ENCODE measurements at places on chromosomes 12 and 14. TPM values are rescaled to one million over a fixed set of nuclear protein-coding genes. Genes with fewer than 3 reads are reported as not detected.
A peak's percentile ranks its signal among the peaks of the same experiment; 100 is the strongest.

GRCh38 chr14:99323603-99324185 is 51.7 kb upstream of the BCL11B start:
- no peaks in the 10 kb centered on the region for H3K36me3 ChIP-seq
- H3K27me3 ChIP-seq, result no peaks in the 10 kb centered on the region
- DNase-seq, result no peak
- H3K4me1 ChIP-seq, result no peaks in the 10 kb centered on the region

- H3K36me3 ChIP-seq, result no peaks in the 10 kb centered on the region
- H3K27ac ChIP-seq, result peak overlapping the region; percentile 82
- peaks cover 7% of the 10 kb centered on the region for H3K4me1 ChIP-seq
- no peaks in the 10 kb centered on the region for H3K27me3 ChIP-seq
- peak overlapping the region; percentile 78 for H3K4me3 ChIP-seq
Observed at GRCh38 chr12:27524494-27524835, 459 bp downstream of the PPFIBP1 start.

DNA sequence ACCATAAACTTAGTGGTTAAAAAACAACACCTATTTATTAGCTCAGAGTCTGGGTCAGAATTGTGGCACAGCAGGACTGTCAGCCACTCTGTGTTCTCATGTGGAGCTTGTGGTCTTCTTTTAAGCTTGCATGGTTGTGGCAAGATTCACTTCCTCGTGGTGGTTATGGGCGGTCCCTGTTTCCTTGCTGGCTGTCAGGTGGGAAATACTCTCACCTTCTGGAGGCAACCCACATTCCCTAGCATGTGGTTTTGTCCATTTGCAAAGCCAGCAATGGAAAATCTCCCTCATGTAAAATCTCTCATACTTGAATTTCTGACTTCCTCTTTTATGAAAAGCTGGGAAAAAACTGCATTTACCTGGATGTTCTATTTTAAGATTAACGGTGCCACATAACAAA is 229.8 kb downstream of the ALX1 start:
- no peak overlapping the region for H3K27ac ChIP-seq
- no peak overlapping the region for H3K4me3 ChIP-seq
- H3K4me1 ChIP-seq, result no peaks in the 10 kb centered on the region
- H3K27me3 ChIP-seq, result no peaks in the 10 kb centered on the region
- no peak for DNase-seq

DNA sequence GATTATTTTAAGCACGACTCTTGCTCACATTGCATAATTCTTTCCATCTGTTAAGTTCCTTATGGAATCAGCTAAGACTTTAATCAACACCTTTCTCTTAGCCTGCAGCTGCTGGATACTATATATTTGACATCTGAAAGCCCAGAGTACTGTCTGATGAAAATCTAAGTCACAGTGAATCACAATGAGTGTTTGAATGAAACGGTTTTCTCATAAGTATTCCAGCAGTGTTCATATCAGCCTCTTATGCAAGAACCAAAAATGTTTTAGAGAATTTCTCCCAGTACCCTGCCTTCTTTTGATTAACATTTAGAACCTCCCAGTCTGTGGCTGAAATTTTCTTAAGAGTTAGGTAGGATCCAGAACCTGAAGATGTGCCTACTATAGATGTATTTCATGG is 55.6 kb downstream of the FRMD6 start:
- H3K36me3 ChIP-seq, result no peaks in the 10 kb centered on the region
- H3K4me3 ChIP-seq, result no peak overlapping the region
- H3K27me3 ChIP-seq, result no peaks in the 10 kb centered on the region
- no peak overlapping the region for H3K27ac ChIP-seq

- H3K4me3 ChIP-seq, result peak overlapping the region; percentile 37
- H3K27me3 ChIP-seq, result peaks cover 6% of the 10 kb centered on the region
- H3K36me3 ChIP-seq, result no peaks in the 10 kb centered on the region
- H3K4me1 ChIP-seq, result peaks cover 8% of the 10 kb centered on the region
- H3K27ac ChIP-seq, result peak overlapping the region; percentile 25
- DNase-seq, result no peak
Observed at GRCh38 chr12:6699989-6700645, 498 bp downstream of the PIANP start.

- no peak overlapping the region for H3K27ac ChIP-seq
- H3K4me1 ChIP-seq, result no peaks in the 10 kb centered on the region
- DNase-seq, result no peak
- no peaks in the 10 kb centered on the region for H3K36me3 ChIP-seq
- no peaks in the 10 kb centered on the region for H3K27me3 ChIP-seq
Observed at GRCh38 chr12:2501464-2502191, 293.1 kb upstream of the FKBP4 start.

DNA sequence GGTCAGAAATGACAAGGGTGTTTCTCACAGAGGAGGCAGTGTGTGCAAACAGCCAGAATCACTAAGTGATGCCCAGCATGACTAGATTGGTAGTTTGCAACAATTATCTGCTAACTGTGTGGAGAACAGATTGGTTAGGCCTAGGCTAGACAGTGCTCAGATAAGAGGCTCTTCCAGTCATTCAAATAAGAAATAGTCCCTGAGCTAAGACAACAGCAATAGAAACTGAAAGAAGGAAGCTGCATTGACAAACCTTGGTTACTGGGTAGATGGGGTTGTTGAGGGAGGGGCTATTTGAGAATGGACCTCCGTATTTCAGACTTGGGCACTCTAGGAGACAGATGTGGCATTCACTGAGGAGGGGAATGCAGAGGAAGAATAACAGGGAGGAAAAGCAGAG is 255.0 kb upstream of the NPAS3 start:
- H3K27ac ChIP-seq, result no peak overlapping the region
- H3K36me3 ChIP-seq, result no peaks in the 10 kb centered on the region
- DNase-seq, result no peak
- no peaks in the 10 kb centered on the region for H3K4me1 ChIP-seq

- H3K27me3 ChIP-seq, result no peaks in the 10 kb centered on the region
- H3K4me3 ChIP-seq, result no peak overlapping the region
- H3K36me3 ChIP-seq, result no peaks in the 10 kb centered on the region
- DNase-seq, result no peak
Observed at GRCh38 chr14:78863143-78863542, 693.0 kb downstream of the NRXN3 start.

DNA sequence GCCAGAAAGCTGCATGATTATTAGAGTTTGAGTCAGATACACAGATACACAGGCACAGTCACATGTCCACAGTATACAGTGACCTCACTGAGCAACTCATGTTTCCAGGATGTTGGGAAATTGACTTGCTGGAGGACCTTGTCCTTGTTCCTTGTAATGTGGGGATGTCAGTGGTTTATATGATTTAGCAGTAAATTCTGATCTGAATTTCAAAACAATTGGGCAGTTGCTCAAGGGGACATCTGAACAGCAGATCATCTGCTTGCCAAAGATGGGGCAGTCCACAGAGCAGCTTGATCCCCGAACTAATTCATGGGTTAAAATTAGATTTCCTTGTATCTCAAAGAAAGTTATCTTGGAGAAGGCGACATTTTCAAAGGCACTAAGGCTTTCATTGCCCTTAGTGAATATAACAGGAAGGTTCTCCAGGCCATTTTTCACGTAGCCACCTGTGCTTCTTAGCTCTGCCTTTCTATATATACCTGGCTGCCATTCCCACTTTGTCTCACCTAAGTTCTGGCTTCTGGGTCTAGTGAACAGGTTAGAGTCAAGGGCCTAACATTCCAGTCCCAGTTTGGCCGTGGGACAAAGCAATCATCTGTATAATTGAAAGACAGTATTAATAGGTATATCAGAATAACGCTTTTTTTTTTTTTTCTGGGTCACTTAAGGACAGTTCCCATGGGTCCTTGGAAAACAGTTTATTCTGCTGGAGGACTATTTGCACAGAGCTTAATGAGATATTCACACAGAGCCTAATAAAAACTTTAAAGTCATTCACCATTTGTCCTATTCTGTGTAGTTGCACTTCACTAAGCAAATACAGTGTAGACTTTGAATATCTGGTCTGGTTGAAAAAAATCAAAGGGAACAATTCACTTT is 64.9 kb upstream of the STRN3 start:
- H3K27ac ChIP-seq, result no peak overlapping the region
- no peaks in the 10 kb centered on the region for H3K36me3 ChIP-seq
- H3K4me1 ChIP-seq, result no peaks in the 10 kb centered on the region
- no peaks in the 10 kb centered on the region for H3K27me3 ChIP-seq

- H3K27me3 ChIP-seq, result no peaks in the 10 kb centered on the region
- DNase-seq, result no peak
- H3K4me3 ChIP-seq, result no peak overlapping the region
- peaks cover 3% of the 10 kb centered on the region for H3K36me3 ChIP-seq
- H3K4me1 ChIP-seq, result peaks cover 4% of the 10 kb centered on the region
- H3K27ac ChIP-seq, result no peak overlapping the region
Observed at GRCh38 chr14:32087173-32087861, 10.2 kb downstream of the ARHGAP5 start.

Gene TAS2R46
- 0.21 TPM for polyA plus RNA-seq

DNA sequence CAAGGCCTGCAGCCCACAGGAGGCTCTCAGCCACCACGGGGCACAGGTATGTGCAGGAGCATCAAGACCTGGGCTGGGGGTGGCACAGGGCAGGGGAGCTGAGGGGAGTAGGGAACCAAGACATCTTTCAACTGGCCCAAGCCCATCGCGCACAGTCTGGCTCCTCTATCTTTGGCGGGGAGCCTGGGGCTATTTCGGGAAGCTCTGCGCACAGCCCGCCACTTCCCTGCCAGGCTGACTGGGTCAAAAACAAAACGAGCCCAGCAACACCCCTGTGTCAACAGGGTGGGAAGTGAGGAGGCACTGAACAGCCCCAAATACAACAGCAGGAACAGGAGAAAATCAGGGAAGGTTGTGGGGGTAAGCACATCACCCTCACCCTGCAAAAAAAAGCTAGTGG is 83.9 kb downstream of the ARL6IP4 start:
- no peaks in the 10 kb centered on the region for H3K36me3 ChIP-seq
- H3K27ac ChIP-seq, result no peak overlapping the region
- no peak for DNase-seq
- H3K4me3 ChIP-seq, result no peak overlapping the region

GRCh38 chr14:90403065-90403464 is 6.2 kb downstream of the CALM1 start:
- H3K27me3 ChIP-seq, result no peaks in the 10 kb centered on the region
- no peak overlapping the region for H3K4me3 ChIP-seq
- peaks cover 49% of the 10 kb centered on the region for H3K4me1 ChIP-seq
- H3K36me3 ChIP-seq, result peaks cover 61% of the 10 kb centered on the region
- DNase-seq, result no peak

DNA sequence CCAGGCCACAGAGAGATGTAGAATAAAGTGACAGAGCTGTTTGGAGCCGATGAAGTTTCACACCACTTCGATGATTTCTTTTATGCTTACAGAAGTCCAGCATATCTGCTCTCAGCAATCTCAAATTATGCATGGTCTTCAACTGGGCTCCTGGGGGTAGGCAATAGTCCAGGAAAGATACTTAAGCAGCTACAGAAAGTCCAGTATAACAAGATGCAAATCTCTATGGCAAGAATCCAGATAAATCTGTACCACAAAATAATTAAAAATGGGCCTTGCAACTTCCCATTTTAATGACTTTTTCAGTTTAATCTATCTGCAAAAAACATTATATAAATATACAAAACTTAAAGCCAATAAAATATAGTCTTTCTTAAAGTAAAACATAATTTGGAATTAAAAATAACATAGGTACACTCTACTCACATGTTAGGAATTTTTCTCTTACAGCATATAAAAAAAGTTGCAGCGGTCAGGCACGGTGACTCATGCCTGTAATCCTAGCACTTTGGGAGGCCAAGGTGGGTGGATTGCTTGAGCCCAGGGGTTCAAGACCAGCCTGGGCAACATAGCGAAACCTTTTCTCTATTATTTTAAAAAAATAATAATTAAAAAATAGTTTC is 20.5 kb upstream of the RAD51AP1 start:
- no peak overlapping the region for H3K27ac ChIP-seq
- DNase-seq, result no peak
- no peak overlapping the region for H3K4me3 ChIP-seq
- H3K36me3 ChIP-seq, result no peaks in the 10 kb centered on the region
- H3K4me1 ChIP-seq, result no peaks in the 10 kb centered on the region

GRCh38 chr14:74856366-74856765 is 19.6 kb downstream of the PROX2 start:
- H3K27ac ChIP-seq, result no peak overlapping the region
- no peaks in the 10 kb centered on the region for H3K27me3 ChIP-seq
- no peak for DNase-seq
- H3K4me1 ChIP-seq, result peaks cover 6% of the 10 kb centered on the region
- no peaks in the 10 kb centered on the region for H3K36me3 ChIP-seq

Gene DAO
- not detected for polyA plus RNA-seq

Gene DNAJC22
- polyA plus RNA-seq, result not detected

Gene PSME1
- 698 TPM for polyA plus RNA-seq

DNA sequence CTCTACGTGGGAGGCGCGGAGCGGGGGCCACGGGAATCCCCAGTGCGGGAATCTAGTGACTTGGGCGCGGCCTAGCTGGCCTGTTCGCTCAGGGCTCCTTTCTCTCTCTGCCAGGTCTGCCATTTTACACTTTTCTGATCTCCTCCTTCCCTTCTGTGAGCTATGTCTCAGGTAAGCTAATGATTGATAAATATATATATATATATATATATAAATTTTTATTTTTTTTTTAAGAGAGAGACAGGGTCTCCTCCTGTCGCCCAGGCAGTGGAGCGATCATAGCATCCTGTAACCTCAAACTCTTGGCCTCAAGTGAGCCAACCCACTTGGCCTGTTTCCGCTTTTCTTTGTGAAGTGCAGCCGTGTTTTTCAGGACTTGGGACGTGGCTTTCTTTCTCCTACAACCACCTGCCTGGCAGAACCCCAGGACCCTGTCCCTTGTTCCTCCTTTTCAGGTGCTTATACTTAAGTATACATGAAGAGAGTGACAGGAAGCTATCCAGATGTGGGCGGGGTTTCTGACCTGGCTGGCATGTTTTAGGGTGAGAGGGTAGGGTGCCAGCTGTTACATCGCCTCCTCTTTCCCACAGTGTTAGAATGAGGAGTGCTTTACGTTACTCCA is 547 bp downstream of the ZNF140 start:
- H3K27ac ChIP-seq, result peak overlapping the region; percentile 100
- no peaks in the 10 kb centered on the region for H3K27me3 ChIP-seq
- DNase-seq, result no peak

DNA sequence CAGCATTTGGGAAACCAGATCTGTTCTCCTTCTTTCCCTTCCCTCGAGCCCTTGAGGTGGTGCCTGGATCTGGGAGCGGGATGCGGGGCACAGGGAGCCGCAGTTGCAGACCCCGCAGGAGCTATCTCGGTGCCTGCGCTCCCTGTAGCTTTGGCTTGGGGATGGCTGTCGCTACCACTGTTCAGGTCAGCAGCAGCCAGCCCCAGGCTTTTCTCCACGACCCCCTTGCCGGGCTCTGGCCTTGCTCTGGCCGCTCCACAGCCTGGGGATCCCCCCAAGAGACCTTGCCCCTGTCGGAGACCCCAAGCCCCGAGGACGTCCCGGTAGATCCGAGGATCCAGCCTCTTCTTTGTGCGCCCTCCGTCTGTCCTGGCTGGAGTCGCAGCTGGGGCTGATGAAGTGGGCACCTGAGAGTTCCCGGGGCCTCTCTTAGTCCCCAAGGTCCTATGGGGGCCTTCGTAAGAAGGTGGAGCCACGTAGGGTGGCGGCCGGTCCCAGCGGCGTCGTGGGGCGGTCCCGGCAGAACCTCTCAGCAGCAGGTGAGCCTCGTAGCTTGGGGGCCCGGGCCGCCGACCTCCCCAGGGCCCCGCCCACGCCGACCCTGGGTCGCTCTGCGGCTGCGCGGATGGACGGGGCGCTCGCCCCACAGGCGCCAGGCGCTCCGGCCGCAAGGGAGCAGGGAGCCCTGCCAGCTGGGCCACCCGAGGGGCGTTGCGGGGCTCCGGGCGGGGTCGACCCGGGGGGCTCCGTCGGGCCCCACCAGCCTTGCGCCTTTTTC is 1.3 kb downstream of the DDN start:
- peaks cover 32% of the 10 kb centered on the region for H3K27me3 ChIP-seq
- H3K4me1 ChIP-seq, result peaks cover 26% of the 10 kb centered on the region
- no peak overlapping the region for H3K27ac ChIP-seq
- DNase-seq, result no peak
- H3K4me3 ChIP-seq, result peak overlapping the region; percentile 56

All from naive thymus-derived CD4-positive, alpha-beta T cell (primary cell).